NCI-H187 treated with DMSO at 0.1 percent for 48 hours (cell line): ENCODE measurements at places on chromosomes 4 and X.

- no peak for DNase-seq
Observed at GRCh38 chr4:127224556-127224955, 408.2 kb upstream of the INTU start.

- DNase-seq = no peak
Observed at GRCh38 chr4:120902925-120903324, 19.6 kb downstream of the PRDM5 start.

DNA sequence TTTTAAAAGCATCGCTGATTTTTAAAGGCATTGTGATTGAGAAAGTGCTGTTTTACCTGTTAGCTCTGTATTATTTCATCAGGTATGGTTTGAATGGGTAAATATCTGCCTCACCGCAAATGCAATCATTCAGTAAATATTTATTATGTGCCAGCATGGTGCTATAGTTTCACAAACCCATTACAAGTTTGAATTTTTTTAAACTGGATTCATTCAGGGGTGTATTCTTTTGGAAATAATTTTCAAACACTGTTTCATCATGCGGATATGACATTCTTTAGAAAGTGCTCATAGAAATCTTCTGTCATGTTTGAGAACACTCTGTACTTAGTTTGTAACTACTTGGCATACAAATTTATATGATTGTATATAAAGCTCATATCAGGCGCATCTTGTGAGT is 37.2 kb downstream of the LIMCH1 start:
- DNase-seq = no peak

GRCh38 chr4:139530833-139531427 is 25.1 kb downstream of the SETD7 start:
- DNase-seq = no peak

DNA sequence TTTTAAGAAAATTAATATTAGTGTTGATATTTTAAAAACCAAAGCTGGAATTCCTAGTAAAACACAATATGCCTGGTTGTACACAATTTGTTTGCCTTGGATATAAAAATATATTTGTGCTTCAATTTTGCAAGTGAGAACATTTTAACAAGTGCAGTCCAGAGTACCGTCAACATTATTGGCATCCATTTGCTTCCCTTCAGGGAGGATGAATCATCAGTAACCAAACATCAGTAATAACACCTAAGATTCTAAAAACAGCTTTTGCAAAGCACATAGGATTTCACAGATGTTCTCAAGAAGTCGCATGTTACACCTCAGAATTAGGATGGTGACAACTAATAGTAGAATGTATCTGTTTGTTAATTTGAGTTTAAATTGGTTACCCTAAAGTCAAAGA is 262.6 kb upstream of the BMP3 start:
- no peak for DNase-seq

- DNase-seq = no peak
Observed at GRCh38 chr4:2941138-2942036, 21.8 kb downstream of the NOP14 start.

GRCh38 chr4:146143888-146144287 is 31.6 kb upstream of the LSM6 start:
- DNase-seq = no peak

DNA sequence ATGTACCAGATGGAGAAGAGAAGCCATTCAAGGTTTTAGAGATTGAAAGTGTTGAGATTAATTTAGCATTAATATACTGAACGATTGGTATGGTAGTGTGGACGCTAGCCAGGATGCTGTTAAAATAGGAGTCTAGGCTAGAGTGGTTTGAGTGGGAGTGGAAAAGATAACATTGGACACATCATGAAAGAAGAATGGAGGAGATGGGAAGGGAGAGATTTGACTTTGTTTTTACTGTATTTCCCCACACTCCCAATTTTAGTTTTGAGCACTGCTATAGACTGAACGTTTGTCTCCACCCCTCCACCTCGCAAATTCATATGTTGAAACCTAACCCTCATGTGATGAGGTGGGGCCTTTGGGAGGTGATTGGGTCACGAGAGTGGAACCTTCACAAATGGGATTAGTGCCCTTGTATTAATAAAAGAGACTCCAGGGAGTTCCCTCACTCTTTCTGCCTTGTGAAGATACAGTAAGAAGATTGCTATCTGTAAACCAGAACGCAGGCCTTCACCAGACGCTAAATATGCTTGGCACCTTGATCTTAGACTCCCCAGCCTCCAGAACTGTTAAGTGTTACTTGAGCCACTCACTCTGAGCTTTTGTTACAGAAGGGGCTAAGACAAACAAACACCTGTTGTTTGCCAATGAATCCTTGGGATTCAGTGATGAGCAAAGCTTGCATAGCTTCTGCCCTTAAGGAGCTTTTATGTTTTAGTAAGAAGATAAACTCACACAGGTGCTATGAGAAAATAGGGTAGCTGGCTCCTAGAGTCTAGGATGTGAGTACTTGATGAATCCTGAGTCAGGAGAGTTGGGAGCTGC is 25.8 kb downstream of the USP9X start:
- no peak for DNase-seq

DNA sequence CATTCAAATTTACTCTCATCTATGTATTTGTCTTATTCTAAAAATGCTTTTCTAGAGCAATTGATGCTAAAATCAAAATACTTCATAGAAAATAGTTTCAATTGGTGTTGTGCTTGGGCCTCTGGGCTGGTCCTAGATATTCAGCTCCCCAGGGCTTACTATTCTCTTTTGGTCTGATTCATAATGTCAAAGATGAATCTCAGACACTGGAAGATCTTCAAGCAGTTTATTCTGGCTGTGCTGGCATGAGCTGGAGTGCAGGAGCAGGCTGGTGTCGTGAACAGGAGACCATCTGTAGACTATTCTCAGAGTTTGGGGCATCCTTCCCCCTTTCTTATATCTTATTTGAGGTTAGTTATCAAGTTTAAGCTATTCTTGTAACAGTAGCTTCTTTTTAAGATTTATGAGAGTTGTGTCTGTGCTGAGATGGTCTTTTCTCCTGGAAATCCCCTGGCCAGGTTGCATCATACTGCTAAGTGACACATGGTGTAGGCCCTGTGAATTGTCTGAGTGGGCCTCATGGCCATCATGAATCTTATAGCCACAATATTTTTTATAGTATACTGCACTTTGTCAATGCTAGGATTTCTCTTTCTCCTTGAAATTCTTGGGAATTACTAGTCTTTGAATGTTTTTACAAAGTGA is 1624.0 kb upstream of the IGFBP7 start:
- no peak for DNase-seq

GRCh38 chrX:20715176-20715575 is 448.5 kb upstream of the RPS6KA3 start:
- peak; percentile 5 for DNase-seq

GRCh38 chr4:35461931-35462659 is 782.2 kb downstream of the ARAP2 start:
- no peak for DNase-seq

GRCh38 chrX:123217077-123217476 is 33.0 kb downstream of the GRIA3 start:
- DNase-seq = no peak

DNA sequence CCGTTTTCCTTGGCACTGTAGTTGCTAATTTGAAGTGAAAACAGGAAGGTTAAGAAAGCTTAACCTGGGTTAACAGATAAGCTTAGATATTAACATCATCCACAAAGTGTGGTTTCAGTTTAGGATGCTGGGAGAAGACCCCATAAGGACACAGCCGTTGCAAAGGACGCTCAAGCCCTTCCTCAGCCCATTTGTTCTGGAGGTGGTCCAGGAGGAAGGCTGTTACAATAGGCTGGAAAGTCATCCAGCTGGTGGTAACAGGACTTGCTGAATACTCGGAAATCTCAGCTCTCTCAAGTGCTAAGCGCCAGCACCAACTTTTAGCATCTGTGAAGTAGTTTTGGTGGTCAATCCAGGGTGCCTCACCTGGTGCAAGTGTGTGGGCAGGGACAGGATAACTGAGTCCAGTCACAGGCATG is 14.2 kb downstream of the CHST7 start:
- no peak for DNase-seq

DNA sequence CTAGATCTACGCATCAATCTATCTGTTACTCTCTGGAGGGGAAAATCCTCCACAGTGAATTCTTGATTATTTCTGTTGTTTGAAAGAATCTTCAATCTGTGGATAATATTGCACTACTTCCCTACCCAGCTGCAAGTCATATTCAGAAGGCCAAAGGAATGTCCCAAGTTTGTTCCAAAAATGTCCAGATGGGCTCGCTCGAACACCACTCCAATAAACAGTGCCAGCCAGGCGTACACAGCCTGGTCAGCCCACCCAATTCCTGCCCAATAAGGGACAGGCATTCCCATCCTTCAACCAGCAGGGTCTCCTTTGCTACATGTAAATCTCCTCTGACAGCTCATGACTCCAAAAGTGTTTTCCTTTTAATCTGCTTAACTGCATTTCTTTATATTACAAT is 80.7 kb upstream of the GPM6B start:
- DNase-seq = no peak

DNA sequence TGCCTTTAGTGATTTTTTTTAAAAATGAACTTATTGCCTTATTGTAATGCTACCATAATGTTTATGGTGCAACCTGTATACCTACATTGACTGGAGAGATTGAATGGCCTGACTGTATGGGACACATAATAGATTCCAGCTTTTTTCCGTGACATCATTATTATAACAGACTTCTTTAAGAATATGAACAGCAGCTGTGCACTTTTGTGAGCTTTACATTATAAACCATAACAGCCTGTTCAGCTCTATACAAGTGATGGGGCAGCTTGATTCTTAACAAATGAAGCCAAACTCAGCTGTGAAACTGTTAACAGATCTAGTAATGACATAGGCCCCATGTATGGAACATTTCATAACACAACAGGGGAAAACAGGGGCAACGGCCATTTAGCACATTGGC is 187.0 kb downstream of the BMPR1B start:
- DNase-seq = no peak

GRCh38 chr4:149709640-149710039 is 106.0 kb downstream of the IQCM start:
- DNase-seq = no peak

DNA sequence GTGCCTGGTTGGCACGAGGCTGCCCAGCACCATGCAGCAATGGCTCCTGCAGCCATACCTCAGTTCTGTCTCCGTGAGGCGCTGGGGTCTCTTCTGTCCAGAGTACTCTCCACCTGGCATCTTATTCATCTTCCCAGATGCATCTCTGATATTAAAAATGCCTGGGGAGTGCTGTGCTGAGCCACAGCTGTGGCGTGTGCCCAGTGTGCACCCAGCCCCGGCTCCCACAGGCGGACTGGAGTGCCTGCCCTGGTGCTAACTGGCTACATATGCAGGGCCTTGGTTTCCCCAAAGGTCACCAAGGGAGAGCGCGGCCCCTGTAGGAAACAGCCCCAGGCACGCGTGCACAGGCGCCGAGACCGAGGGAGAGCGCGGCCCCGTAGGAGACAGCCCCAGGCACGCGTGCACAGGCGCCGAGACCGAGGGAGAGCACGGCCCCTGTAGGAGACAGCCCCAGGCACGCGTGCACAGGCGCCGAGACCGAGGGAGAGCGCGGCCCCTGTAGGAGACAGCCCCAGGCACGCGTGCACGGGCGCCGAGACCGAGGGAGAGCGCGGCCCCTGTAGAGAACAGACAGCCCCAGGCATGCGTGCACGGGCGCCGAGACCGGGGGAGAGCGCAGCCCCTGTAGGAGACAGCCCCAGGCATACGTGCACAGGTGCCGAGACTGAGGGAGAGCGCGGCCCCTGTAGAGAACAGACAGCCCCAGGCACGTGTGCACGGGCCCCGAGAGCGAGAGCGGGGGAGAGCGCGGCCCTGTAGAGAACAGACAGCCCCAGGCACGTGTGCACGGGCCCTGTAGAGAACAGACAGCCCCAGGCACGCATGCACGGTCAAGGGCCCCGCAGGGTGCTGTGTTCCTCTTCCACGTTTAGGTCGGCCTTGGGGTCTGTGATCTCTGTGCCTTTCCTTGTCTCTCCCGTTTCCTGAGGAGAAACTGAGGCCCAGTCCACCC is 14.5 kb downstream of the TMEM175 start:
- DNase-seq = no peak

DNA sequence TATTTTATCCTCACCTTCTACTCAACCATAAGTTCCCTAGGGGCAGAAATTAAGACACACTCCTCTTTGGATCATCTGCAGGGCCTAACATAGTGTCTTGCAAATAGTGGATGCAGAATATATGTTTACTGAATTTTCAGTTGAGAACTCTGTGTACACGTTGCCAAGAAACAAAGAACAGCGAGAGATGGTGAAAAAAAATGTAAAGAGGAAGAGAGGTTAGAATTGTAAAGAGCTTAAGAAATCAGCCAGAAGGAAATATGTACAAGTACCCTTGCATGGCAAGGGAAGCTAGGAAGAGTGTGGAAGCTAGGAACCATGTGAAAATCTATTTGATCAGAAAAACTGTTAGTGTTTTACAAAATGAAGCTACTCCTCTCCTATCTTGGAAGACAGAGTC is 431.0 kb downstream of the SMARCA1 start:
- DNase-seq = no peak

- no peak for DNase-seq
Observed at GRCh38 chrX:63746715-63747114, 38.3 kb downstream of the ARHGEF9 start.

DNA sequence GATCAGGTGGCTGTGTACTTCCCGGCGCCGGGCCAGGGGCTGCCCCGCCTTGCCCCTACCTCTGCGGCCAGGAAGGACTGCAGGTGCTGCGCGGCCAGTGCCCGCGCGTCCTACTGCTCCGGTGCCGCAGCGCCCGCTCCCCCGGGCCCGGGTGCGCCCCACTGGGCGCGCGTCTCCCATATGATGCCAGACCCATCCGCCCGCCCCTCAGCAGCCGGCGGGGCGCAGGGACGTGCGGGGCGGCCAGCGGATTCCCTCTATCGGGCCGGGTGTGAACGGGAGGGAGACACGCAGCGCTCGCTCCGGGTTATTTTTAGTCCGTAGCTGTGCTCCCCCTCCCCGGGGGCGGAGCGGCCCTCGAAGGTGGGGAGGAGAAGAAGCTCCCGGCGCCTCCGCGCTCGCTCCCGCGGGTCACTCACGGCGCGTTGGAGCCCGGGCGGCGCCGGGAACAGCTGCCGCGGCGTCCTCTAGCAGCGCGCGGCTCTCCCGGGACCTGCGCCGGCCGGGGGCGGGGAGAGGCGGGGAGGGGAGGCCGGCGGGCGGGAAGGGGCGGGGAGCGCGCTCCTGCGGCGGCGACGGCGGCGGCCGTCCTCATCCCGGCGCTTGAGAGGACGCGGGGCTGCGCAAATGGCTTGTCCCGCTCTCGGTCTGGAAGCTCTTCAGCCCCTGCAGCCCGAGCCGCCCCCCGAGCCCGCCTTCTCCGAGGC is 103.6 kb downstream of the UCHL1 start:
- DNase-seq = peak; percentile 53
